ENCODE measurements at places on chromosomes 5 and 9.

GRCh38 chr5:20367178-20367577, 379.2 kb upstream of the CDH18 start:
- DNase-seq = no peak

DNA sequence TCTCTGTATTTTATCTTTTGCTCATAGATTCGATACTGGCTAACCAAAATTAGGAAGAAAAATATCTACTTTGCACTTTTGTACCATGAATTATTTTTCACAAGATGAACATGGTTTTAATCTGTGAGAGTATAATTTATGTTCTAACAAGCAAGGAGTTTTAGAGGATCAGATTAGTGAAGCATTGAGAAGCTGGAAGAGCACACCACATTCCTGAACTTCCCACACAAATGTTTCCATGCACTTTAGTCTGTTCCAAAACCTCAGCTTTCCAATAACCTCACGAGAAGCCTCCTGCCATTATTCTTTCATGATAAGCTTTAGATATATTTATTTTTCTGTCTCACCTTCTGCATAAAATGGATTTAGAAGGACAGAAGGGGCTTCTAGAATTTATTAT, 98.7 kb upstream of the MPDZ start:
- DNase-seq = no peak

DNA sequence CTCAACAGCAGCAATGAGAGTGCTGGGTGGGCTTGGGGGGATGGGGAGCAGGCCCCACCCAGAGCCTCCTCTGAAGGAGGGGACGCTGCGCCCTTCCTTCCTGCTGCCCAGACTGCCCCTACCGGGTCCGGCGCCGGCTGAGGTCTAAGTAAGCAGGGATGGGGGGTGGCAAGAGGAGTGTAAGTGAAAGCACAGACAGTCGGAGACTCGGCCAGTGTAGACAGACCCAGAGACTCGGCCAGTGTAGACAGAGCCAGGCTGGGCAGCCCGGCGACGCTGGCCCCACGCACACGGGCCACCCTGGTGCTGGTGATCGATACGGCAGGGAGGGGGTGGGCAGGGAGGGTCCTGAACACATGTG, 7.4 kb upstream of the ENTPD8 start:
- DNase-seq = no peak

DNA sequence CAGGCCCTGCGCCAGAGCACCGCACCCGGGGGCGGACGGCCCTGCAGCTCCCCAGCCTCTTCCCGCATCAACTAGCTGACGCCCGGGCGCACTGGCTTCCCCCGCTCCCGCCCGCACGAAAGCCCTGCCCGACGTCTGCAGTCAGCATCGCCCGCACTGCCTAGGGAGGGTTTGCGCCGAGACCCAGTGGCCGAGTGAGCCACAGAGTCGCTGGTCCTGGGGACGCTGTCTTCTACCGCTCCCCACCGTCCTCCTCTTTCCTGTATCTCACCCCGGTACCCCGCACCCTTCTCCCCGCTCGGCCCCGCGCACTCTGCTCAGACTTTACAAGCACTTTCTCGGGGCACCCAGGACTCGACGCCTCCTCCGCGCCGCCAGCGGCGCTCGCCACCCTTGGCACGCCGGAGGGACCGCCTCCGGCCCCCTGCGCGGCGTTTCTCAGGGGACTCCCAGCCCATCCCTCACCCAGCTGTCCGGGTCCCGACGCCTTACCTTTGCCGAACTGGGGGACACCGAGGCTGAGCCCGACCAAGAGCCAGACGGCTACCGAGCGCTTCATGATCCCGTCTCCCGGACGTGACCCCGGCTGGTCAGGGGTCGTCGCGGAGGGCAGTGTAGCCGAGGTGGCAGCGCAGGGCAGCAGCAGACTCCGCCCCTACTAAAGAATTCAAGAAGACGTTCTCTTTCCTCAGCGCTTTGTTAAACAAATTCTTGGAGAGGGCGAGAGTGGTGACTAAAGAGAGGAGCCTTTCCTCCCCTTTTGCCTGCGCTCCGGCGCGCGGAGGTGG, 670 bp downstream of the EDIL3 start:
- no peak for DNase-seq

DNA sequence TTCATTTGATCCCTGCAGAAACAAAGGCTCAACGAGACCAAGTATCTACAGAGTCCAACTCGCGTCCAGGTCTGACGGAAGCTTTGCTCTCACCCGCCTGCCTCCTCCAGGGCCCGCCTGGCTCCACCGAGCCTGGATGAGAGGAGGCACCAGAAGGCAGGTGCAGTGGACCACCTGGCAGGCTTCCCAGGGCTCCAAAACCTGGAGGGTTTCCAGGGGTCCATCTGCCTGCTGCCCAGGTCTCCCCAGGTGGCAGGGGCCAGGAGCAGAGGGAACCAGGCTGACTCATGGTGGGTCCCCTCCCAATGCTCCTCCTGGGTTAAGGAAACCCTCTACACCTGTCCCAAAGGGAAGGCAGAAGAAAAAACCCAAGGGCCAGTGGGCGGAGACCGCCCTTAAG, 59.5 kb downstream of the VAV2 start:
- no peak for DNase-seq

GRCh38 chr9:4489562-4489918, 728 bp upstream of the SLC1A1 start:
- DNase-seq = no peak

- DNase-seq = no peak
Observed at GRCh38 chr5:69276422-69277174, 41.9 kb downstream of the CDK7 start.

- DNase-seq = no peak
Observed at GRCh38 chr9:126661521-126662251, 48.0 kb downstream of the LMX1B start.

- no peak for DNase-seq
Observed at GRCh38 chr9:27408482-27408881, 111.5 kb upstream of the EQTN start.

DNA sequence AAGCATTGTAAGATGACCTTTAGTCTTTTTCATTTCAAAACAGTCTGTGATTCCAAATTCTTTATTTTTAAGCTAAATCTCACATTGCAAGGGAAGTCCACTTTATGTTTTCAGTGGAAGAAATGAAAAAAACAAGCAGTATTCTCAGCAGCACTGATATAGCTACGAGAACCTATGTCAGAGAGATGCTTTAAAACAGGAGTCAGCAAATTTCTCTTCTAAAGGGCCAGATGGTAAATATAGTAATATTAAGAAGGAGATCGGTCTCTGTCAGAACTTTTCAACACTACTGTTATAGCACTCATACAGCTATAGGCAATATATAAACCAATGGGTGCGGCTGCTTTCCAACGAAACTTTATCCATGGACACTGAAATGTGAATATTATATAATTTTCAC, 18.7 kb downstream of the IL31RA start:
- DNase-seq = no peak

DNA sequence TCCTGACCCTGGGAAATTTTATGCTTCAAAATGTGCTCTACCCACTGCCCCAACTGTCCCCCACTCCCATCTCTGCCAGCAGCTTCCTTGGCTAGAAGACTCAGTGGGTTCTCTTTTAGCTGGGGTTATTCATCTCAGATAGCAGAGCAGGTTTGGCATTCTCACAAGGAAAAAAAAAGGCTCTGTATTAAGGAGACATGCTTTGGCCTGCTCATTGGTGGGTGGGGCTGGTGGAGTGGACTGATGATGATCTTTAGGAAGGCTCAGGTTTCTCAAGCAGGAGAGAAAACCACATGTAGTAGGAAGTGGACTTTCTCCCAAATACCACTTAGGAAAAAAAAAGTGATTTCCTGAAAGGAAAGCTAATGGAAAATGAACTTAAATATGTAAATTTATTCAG, 279.2 kb upstream of the ZNF462 start:
- no peak for DNase-seq

GRCh38 chr9:19922476-19923118, 133.8 kb upstream of the SLC24A2 start:
- DNase-seq = no peak

DNA sequence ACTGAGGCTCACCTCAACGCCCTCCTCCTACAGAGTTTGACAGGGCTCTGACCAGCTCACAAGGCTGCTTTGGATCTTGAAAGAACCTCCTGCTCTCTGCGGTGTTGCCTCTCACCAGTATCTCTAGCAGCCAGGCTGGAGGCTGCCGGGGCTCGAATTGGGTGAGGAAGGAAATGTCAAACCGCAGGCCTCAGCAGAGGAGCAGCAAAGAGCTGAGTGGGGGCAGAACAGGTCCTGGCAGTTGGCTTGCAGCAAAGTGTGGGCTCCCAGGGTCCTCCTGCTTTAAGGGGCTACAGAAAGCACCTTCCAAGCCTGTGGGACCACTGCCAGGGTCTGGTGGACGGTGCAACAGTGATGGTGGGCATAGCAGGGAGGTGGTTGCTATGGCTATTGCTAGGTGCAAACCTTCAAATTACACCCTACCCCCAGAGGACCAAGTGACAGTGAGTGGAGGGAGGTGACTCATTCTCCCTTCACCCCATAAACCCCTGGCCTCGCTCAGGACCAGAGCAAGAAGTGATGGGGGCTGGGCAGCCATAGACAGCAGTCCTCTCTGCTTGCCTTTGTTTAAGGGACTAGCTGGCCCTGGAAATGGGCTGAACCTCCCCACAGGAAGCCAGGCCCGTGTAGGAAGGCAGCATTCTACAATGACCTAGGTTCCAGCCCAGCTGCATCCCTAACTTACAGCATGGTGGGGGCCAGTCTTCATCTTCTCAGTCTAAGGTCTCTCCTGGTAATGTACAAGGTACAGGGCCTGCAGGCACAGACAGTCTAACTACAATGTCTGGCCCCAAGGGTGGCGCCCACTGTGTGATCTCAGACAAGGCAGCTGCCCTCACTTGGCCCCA, 18.7 kb downstream of the LCP2 start:
- peak; percentile 62 for DNase-seq

DNA sequence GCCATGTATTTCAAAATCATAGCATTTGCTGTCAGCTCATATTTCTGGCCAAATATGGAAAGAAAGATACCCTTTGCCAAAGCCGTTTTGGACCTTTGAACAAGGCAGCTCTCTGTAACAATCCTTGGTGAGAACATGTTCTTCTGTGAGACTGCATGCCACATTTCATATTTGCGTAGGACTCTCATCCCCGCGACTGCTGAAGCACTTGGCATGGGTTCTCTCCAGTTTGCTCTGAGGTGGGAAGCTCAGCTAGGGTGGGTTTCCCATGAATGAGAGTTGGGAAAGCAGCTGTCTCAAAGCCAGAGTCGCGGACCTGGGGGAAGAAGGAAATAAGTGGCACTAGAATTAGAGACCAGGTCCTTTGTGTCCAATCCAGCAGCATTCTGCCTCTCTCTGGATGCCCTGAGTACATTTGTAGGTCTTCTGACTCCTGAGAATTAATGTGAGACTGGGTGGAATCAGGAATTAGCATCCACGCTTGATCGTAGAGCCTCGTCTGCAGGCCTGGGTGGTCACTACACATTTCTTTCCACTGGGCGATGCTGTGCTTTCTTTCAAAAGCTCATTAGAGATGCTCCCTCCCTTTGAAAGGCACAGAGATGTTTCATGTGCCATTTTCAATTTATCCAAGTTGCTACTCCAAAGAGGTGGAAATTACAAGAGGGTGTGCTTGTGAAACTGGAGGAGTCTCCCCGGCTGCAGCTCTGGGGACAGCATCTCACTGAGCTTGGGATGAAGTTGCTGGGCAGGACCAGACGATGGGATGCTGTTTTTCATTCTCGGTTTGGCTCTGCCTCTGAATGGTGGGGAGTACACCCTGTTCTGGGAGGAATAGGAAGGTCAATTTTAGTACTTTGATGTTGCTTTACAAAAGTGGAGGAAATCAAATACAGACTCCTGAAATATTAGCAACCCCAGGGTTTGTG, 197.2 kb downstream of the GADD45G start:
- DNase-seq = no peak

DNA sequence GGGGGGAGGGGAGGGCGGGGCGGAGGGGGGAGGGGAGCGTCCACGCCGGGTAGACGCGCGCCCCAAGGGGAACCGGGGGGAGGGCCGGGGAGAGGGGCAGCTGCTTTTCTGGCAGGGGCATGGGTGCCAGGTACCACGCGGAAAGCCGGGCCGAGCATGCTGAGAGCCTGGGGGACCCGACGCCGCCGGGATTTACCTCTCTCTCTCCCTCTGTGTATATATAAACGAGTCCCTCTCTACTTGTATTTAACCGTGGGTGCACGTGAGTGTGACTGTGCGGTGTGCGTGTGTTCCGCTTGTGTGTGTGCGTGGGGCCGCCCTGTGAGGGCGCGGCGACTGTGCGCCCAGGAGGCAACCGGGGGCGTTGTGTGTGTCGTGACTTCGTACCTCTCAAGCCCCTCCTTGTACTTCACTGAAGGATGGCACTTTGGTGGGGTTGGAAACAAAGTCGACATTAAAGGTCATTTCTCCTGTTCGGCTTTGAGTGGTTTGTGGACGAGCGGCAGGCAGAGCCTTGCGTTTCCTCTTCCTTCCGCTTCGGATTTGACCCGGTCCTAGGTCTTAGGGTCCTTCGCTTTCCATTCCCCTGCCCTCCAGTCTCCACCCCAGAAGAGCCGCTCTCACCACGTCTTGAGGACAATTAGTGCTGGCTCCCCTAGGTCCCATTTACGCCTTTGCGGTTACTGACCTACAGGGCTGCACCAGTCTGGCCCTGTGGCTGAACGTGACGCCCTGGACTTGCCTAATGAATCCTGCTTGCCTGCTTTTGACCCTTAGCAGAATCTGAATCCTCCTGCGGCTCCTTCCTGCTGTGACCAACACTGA, 36.2 kb upstream of the TTC1 start:
- no peak for DNase-seq

- DNase-seq = no peak
Observed at GRCh38 chr9:85016384-85017006, 347.0 kb downstream of the NTRK2 start.

DNA sequence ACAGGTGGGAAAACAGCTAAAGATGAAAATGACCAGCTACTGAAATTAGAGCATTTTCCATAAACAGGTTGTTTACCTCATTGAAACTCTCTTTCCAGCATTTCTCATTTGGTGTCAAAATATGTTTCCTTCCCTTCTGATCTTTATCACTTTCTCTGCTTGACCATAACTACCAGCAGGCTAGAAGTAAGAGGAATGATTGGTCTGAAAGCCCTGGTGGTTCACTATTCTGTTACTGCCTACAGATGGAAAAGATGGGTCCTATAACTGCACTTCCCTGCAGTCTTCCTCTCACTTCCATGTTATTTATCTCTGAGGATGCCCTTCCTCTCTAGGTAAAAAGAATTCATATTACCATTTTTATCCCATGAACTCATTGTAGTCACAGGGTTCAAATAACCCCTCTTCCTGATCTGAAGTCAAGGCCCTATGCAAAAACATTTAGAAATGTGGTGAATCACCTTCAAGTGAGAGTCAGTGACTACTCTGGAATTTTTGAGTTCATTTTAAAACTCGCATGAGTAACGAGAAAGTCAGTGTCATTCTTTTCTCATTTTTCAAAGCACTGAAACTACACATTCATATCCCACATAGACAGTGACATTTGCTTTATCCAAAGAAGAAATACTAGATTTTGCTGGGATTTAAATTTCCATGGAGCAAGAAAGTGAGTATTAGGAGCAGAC, 51.7 kb downstream of the ZNF474 start:
- DNase-seq = no peak

GRCh38 chr5:138833726-138834480, 41.2 kb downstream of the LRRTM2 start:
- DNase-seq = no peak

- no peak for DNase-seq
Observed at GRCh38 chr9:37565661-37566618, 10.2 kb downstream of the FBXO10 start.
